ENCODE measurements at places on chromosomes 16 and 17.

GRCh38 chr17:80780381-80781198 is 211.1 kb upstream of the CHMP6 start:
- DNase-seq: no peak

GRCh38 chr16:82832821-82833220 is 206.1 kb downstream of the CDH13 start:
- DNase-seq: no peak

DNA sequence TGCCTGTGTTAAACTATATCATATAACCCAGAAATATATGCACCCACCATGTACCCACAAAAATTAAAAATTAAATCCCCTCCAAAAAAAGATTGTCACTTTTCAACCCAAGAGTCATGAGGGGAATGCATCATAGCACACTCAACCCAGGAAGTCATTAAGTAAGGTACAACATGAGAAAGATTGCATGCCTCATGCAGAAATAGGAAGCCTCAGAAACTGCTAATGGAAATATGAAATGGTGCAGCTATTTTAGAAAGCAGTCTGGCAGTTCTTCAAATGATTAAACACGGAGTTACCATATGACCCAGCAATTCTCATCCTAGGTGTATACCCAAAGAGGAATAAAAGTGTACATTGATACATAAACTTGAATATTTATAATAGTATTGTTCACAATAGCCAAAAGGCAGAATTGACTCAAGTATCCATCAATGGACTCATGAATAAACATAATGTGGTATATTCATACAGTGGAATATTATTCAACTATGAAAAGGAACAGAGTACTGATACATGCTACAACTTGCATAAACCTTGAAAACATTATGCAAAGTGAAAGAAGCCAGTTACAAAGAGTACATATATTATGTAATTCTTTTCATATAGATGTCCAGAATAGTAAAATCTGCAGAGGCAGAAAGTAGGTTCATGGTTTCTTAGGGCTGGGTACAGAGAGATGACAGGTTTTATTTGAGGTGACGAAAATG is 70.4 kb downstream of the TMEM100 start:
- no peak for DNase-seq

GRCh38 chr17:77555121-77555591 is 403.3 kb upstream of the TNRC6C start:
- no peak for DNase-seq

- DNase-seq: no peak
Observed at GRCh38 chr17:64115822-64116534, 14.0 kb downstream of the ERN1 start.

GRCh38 chr17:17782523-17783115 is 54.2 kb downstream of the SREBF1 start:
- DNase-seq: no peak

GRCh38 chr17:49738456-49739163 is 25.3 kb downstream of the FAM117A start:
- no peak for DNase-seq

DNA sequence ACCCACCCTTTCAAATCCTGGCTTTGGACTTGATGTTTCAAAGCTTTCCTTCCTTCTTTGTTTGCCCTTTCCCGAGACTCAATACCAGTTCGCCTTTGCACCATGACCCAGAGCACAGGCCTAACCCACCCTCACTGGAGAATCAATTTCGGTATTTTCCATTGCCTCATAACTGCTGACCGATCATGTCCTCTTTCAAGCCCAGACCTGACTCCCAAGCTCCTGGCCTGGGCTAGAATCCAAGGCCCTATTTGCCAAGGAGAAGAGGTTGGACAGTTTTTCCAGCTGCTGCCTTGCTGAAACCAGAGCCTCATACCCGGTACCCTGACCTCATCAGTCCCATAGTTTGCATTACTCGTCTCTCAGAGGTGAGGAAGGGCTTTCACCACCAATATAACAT is 35.3 kb upstream of the HELZ start:
- DNase-seq: no peak

DNA sequence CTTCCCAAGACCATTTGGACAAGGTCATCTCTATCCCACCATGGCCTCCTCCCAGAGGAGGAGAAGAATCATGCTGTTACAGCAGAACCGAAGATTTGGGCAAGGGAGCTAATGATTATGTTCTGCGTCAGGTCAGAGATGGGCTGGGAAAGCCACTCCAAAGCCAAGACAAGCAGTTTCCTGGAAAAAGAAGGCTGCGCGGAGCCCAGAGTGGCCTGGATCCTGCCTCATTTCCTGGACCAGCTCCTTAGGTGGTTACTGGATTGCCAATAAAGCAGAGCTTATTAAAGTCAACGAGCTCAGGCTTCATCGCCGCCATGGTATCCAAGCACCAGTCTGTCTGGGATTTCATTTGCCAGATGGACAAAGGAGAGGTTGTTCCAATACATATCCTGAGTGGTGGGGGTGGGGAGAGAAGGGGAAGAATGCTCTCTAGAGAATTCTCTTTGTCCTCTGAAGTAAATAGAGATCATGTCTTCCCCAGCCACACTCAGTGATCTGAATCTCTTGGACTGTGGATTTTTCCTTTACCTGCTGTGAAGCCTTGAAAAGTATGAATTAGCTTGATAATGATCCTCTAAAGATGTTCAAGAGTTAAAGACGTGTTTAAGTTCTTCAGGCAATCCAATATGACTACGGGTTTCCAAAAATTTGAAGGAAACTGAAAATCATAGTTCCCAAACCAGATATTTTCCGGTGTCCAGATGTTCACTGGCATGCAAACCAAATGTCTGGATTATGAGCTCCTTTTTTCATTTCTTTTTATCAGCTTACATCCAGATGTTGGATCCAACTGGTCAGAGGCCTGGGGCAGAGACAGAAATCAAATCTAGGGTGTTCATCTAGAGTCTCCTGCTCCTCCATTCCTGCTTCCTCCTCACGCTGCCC is 17.7 kb downstream of the PRAC1 start:
- no peak for DNase-seq

DNA sequence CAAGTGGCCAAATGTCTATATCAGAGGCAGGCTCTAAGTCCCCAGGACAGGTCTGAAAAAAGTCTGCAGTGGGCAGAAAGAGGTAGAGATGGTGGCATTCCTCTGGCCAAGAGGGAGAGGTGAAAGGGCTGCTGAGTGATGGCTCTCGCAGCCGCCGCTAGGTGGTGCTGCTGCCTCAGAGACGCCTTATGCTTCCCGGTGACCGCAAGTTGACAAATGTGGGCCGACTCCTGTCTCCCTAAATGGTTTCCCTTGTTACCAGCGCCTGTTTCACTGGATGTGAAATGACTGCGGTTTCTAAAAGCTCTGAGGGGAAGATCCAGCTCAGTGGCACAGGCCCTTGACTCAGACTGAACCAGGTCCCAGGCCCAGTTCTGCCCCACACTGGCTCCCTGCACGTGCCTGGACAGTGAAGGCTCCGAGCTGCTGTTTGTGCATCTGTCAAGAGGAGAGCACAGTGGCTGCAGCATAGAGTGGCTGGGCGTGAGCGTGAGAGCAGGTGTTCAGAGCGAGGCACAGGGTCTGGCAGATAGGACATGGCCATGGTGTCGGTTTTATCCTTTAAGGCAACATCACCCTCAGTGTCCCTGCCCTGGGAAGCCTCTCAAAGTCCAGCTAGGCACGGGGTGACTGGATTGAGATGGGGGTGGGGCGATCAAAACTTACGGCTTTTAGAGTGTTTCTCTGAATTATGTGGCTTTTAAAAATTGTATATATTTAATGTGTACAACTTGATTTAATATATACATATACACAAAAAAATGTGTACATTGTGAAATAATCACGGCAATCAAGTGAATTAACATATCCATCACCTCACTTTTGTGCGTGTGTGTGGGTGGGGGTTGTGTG is 19.9 kb downstream of the CLEC16A start:
- DNase-seq: peak; percentile 59

DNA sequence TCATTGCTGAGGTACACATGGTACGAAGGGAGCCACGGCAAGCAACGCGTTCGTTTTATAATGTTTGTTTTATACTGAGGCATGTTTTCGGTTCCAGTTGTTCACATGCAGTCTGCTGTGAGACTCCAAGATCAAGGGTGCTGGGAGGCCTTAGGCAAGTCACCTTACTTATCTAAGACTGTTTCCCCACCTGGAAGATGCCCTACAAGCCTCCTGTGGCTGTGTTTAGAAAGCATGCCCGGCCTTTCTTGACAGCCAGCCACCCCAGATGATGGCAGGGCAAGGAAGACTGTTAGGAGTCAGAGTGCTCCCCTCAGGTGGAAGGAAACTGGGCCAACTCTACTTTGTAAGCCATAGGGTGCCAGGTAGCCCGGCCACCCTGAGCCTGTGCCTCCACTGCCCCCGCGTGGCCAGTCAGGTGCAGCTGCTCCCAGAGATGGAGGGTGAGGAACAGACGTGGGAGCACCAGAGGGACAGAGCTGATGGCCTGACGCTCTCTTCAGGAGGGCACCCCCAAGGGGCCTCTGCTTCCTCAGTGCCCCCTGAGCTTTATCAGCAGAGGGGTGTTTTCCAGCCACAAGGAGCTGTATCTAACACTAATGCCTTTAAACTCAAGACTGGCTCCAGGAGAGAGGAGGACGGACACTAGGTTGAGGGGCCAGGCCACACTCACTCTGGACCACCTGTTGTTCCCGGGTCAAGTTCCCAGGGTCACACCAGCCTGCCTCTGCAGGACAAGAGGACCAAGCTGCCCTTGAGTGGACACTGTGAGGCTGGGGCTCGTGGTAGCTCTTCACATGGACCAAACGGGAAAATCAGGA is 5.4 kb downstream of the NAT9 start:
- DNase-seq: peak; percentile 52

GRCh38 chr17:5942687-5943086 is 127.5 kb upstream of the WSCD1 start:
- no peak for DNase-seq

- no peak for DNase-seq
Observed at GRCh38 chr17:38900978-38901656, 24.3 kb upstream of the LASP1NB start.

- DNase-seq: no peak
Observed at GRCh38 chr16:316741-317464, 33.9 kb downstream of the PDIA2 start.

DNA sequence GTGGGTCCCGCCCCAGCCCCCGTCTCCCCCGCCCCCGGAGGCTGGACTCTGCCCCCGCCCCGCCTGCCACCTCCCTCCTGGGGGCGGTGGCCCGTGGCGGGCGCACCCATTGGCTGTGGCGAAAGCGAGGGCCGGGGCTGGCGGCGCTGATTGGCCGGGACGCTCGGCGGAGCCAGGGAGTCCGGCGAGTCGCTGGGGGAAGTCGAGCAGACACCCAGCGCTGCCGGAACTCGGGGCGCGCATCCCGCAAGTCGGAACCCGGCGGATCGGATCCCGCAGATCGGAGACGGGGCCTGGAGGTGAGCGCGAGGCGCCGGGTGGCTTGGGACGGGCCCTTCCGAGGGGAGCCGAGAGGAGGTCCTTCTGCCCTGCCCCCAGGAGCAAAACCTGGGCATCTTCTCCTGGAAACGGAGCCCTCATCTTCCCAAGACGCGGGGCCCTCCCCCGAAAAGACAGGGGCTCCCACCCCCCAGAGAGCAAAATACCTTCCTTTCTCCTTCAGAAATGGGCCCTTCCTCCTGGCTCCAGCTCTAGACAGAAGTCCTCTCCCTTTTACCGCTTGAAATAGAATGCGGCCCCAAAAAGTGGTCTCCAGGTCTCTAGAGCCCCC is at the start of gene ABAT:
Gene ABAT, plus strand, starts transcription at position 205 of the 610 bp plus-strand sequence. CDS start 61,123 bp downstream, outside the sequence.
- peak; percentile 79 for DNase-seq

DNA sequence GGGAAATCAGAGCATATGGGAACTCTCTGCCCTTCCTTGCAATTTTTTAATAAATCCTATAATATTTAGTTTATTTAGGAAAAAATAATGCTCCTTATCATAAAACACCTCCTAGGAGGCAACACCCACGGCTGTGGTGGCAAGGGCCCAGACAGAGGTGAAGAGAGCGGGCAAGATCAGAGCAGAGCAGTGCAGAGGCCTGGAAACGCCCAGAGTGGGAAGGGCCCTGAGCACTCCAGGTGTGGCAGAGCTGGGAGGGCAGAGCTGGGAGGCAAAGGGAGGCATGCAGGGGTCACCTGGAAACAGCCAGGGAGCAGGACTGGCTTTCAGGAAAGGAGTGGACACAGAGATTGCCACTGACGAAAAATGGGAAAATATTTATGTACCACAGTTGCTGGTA is 17.3 kb downstream of the FBXO31 start:
- DNase-seq: no peak

DNA sequence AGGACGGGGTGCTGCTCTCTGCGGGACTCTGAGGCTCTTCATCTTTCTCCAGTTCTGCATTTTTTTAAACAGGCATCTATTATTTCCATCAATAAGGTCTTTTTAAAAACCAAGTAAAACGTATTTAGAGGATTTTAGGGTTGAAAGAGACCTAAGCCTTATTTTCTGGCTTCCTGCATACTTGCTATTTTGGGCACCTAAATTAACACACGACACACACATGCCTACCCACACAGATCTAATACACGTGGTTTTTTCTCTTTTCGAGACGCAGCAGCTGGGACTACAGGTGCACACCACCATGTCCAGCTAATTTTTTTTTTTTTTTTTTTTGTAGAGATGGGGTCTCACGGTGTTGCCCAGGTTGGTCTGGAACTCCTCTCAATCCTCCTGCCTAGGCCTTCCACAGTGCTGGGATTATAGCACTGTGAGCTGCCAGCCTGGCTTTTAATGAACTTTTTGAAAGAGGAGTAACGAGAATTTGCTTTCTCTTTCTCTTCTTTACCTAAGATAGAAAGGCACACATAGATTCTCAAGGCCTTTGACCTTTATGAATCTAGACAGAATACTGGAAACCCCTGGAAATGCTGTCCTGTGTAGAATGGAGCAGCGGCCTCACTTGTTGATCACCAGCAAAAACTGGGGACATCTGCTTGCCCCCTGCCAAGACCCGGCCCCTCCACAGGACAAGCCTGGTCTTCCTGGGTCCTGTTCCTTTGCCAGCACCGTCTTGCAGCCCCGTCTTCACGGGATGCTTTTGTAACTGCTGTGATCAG is 13.8 kb downstream of the DNAAF8 start:
- DNase-seq: no peak

GRCh38 chr16:19566362-19566761 is 10.9 kb downstream of the VPS35L start:
- DNase-seq: no peak

GRCh38 chr17:47207143-47208067 is 1.7 kb upstream of the MYL4 start:
- DNase-seq: no peak
